ENCODE measurements at places on chromosomes 2 and 18.

DNA sequence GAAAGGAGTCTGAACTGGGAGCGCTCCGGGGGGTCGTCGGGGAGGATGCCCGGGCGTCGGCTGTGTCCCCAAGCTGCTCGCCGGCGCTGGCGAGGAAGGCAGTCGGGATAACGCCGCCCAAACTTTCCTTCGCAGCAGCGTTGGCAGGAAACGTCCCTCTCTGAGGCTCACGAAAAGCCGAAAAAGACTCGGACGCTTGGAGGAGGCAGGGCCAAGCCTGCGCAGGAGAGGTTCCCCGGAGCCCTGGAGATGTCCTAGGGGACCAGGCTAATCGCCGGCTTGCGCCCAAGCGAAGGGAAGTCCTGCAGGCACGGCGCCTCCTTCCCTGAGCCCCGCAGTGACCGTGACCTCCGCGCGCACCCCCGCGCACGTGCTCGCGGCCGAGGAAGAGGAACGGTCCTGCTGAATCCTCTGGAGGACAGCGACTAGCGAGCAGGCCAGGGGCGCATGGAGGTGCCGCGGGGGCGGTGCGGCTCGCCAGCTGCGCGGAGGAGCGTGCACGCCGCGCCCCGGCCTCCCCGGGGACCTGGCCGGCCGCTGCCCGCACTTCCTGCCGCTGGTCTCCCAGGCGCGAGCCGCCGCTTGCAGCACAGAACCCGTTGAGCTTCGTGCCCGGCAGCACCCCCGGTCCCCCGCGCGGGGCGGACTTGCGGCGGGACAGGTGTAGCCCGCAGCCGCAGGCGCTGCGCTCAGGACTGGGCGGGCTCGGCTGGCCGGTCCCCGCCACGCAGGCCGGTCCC lies at the start of gene SH3RF3:
TSS of gene SH3RF3 (plus strand) at position 590 of the 740 bp plus-strand sequence.
- peak; percentile 59 for DNase-seq

GRCh38 chr2:102803041-102803896 lies 41.4 kb downstream of the TMEM182 start:
- no peak for DNase-seq

- no peak for DNase-seq
These were observed 26.9 kb upstream of the YWHAQ start for GRCh38 chr2:9657731-9658130.

- no peak for DNase-seq
These were observed 44.0 kb downstream of the PDCL3 start for GRCh38 chr2:100606726-100607343.

DNA sequence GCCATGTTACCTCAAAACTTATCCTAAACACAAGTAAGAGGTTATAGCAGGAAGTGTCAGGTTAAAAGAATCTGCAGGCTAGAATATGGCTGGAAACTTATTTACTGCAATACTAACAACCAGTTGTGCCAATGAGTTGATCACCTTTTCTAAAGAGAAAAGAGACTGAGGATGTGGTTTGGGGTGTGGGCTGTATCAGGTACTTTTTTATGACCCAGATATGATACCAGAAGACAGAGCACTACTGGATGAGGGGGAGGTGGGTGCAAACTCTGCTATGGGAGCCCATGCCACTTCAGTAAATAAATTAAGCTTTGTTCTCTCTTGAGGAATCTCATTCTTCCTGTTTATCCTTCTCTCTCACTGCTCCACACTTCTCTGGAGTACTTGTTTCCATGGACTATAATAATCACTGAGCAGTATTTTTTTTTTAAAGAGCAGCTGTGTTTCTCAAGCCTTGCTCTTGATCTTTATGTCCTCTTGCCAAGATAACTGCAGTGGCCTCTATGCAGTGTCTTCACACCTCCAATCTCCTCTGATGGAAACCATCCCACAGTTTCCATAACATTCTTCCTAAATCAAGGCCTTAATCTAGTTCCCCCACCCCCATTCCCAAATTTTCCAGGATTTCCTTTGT lies 51.2 kb upstream of the NOSTRIN start:
- peak; percentile 6 for DNase-seq

- no peak for DNase-seq
These were observed 13.7 kb downstream of the TET3 start for GRCh38 chr2:73998451-73998850.

DNA sequence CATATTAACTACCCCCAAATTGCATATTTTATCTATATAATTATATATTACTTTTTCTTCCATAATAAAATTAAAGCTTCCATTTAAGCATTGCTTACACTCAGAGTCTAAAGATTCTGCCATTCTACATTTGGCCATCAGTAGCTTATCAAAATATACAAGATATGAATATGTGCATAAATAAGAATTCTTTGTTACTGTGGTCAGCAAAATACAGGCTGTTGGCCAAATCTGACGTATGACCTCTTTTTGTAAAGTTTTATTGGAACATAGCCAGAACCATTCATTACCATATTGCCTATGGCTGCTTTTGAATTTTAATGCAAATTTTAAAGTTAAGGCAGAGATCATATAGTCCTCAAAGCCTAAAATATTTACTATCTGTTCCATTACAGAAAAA lies 643.9 kb upstream of the VRK2 start:
- no peak for DNase-seq

GRCh38 chr2:182625814-182626213 lies 90.2 kb upstream of the DNAJC10 start:
- no peak for DNase-seq

DNA sequence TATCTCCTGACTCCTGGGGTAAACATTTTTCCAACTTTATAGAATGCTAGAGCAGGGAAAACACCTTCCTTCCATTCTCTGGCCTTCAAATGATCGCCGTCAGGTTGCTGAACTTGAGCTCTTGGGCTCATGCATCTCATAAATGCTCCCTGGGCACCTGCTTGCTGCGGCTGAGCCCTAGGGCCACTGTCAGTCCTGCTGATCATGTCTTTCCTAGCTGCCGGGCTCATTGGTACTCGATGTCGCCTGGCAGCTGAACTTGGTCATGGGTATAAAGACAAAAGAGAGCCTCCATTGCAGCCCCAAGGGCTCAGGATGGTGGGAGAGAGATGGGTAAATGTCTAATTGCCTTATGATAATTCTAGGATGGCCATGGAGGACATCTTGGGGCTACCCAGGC lies 80.6 kb downstream of the HS1BP3 start:
- DNase-seq: no peak

- DNase-seq: no peak
These were observed 264.3 kb downstream of the TXNL1 start for GRCh38 chr18:56374007-56374655.

DNA sequence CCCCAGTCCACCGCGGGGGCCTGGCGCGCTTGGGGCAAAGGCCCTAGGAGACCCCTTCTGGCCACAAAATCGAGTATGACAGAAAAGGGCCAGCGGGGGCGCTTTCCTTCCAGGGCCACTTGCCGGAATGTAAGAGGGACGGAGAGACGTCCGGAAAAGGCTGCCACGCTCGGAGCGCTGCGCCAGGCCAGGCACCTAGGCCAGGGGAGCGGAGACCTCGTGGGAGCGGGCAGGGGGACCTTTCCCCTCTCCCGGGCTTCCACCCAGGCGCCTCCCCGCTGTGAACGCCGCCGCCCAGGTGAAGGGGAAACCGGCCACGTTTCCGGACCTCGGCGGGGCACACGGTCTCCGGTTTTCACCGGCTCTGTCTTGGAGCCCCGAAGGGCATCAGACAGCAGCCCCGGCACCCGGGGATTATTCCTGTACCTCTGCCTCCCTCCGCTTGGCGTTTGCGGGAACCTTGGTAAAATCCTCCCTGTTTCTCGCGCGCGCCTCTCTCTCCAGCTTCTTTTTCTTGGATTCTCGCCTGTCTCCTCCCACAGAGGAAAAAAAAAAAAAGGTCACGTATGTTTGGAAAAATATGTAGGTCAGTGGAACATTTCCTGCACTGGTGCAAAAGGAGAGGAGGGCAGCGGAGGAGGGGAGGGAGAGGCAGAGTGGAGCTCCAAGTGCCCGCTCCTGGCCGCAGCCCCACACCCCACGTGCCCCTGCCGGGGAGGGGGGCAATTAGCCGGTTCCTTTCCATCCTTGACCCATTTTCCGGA lies 1.2 kb upstream of the NPAS2 start:
- DNase-seq: no peak
